ENCODE measurements at places on chromosomes 7 and 10.

DNA sequence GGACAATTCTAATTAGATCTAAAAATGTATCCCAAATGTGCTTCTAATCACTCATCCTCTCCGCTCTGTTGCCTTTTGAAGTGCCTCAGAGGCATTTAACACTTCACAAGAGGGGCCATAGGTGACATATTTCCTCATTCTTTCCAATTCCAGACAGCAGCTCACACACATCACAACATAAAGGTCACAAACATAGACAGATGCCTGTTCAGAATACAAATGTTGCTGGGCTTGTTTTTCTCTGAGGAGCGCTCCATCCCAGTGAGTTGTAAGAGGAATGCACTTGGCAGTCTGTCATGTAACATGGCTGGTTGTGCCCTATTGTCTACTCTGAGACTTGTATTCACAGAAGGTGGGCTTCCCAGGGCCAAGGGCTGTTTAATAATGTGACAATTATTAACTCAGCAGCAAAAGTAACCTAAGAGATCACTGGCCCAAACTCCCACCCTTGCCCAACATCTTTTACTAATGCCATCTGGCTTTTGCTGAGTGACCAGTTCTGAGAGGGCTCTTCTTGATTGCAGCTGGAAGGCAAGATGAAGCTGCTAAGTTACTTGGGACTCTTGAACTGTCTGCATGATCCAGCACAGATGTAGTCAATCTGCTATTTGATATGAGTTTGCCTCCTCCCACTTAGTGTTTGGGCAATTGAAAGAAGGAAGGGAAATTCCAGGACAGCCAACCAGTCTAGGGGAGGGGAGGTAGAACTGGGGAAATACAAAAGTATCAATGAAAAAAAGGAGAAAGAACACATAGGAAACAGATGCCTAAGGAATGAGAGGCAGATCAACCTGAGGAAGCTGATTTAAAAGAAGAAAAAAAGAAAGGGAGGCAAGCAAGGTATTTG, 13.6 kb downstream of the PON2 start:
- DNase-seq = no peak

GRCh38 chr7:42698600-42699374, 213.1 kb downstream of the C7orf25 start:
- no peak for DNase-seq

DNA sequence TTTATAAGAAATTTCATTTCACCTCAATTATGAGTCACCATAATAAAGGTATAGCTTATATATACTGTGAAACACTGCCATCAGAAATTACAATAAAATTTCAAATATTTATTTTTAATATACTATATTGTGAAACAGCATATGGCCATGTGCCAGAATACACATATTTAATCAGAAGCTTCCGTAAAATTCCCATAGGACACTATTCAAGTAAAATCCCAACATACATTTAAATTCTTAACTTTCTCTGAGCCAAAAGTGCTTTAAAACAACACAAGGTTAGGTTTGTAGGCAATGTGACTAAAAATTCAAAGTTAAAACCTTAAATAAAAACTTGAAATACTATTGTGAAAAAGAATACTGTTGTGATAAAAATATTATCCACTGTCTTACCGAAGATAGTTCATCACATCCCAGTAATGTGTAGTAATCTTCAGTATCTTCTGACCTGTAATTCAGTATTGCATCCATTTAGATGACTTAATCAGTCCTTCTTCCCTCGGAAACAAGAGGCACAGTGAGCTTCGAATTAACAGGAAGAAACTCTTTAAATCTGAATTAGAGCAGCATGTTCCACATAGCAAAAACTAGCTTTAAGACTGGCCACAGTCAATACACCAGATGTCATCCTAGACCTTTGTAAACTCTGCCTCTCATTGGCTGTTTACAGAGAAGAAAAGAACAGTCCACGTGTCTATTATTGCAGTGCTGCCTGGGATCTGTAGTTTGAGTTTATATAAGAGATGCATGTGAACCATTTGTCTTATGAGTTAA, at the start of gene DNAJC12:
Gene DNAJC12 (minus strand): TSS at position 648 of the 774 bp plus-strand sequence. CDS start 177 bp downstream, at position 471.
- DNase-seq = no peak

DNA sequence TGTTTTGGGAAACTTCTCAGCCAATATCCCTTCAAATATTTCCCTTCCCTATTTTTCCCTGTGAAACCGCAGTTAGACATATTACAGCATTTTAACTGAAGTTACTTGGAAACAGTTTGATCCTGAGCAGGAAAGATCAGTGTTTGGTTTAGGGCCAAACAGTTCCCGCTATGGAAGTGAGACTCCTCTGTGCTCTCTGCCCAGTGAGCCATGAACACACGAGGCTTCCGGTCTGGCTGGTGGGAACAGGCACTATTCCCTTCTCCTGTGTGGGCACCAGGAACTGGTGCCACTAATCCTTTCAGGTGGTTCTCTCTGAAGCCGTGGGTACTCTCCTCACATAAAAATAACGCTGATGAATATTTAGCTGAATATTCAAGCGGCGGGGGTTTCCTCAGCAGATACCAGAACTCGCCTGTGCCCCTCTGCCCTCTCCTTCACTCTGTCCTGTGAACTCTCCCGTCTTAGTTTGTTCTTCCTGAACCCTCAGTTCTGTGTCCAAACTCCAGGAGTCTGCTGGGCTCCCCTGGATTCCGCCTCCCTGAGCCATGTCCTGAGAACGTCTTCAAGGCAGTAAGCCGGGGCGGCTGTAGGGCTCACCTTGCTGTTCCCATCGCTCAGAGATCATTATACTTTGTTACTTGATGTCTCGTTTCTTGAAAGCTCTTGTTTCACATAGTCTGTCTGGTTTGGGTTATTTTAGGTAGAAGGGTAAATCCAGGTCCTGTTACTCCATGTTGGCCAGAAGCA, 25.7 kb downstream of the FOXL3 start:
- no peak for DNase-seq

- DNase-seq = no peak
Observed at GRCh38 chr7:105257338-105257737, 131.4 kb downstream of the SRPK2 start.

- no peak for DNase-seq
Observed at GRCh38 chr7:91005841-91006240, 258.4 kb upstream of the FZD1 start.

DNA sequence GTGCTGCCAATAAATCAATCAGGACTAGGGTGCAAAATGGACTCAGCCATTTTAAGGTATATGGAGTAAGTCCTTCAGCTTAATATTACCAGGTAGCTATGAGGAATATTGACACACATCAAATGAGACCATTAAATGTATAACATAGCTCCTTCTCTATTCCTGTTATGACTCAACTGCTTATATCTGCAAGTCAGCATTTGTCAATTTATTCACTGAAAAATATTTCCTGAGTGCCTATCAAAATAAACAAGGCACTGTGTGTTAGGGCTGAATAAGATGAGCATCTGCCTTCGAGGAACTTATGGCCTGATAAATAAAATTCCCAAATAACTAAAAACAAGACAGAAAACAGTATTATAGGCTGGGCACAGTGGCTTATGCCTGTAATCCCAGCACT, 113.8 kb downstream of the CDK6 start:
- no peak for DNase-seq

GRCh38 chr10:4370376-4370775, 455.6 kb upstream of the AKR1E2 start:
- DNase-seq = no peak

- no peak for DNase-seq
Observed at GRCh38 chr10:97184971-97185325, 811 bp downstream of the SLIT1 start.

- DNase-seq = no peak
Observed at GRCh38 chr10:18056583-18056982, 83.6 kb upstream of the CACNB2 start.

DNA sequence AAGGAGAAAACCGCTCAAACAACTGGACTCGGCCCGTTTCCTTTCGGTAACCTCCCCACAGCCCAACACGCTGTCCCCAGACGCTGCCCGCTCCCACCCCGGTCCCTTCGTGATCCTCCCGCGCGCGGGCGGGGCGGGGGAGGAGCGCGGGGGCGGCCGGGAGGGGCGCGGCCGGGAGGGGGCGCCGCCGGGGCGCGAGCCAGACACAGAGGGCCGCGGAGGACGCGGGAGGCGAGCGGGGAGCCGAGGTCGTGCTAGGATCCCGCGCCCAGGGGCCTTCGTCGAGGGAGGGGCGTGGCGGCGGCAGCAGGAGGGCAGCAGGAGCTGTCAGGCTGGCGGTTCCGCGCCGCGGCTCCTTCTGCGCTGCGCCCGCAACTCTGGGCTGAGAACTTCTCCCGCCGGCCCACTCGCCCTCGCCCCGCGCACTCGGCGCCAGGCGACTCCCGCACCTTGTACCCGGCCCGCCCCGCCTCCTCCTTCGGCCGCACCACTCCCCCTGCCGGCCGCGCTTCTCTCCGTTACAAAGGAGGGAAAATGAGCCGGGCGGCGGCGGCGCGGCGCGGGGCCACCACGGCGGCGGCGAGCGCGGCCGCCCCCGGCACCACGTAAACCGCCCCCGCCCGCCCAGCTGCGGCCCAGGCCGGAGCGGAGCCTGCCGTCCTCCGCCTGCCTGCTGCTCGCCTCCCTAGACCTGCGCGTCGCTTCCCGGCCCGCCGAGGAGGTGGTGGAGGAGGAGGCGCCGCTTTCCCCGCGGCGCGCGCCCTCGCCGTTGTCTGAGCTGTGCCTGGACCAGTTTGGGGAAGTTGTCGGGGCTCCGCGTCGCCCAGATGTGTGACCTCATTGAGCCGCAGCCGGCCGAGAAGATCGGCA, at the start of gene CDK14:
Gene CDK14 (plus strand): TSS at position 521 of the 870 bp plus-strand sequence. CDS start 307 bp downstream, at position 828.
- no peak for DNase-seq

GRCh38 chr10:89115876-89116627, 91.1 kb downstream of the CH25H start:
- DNase-seq = no peak

GRCh38 chr10:86688398-86688921, 20.1 kb downstream of the LDB3 start:
- peak; percentile 45 for DNase-seq

DNA sequence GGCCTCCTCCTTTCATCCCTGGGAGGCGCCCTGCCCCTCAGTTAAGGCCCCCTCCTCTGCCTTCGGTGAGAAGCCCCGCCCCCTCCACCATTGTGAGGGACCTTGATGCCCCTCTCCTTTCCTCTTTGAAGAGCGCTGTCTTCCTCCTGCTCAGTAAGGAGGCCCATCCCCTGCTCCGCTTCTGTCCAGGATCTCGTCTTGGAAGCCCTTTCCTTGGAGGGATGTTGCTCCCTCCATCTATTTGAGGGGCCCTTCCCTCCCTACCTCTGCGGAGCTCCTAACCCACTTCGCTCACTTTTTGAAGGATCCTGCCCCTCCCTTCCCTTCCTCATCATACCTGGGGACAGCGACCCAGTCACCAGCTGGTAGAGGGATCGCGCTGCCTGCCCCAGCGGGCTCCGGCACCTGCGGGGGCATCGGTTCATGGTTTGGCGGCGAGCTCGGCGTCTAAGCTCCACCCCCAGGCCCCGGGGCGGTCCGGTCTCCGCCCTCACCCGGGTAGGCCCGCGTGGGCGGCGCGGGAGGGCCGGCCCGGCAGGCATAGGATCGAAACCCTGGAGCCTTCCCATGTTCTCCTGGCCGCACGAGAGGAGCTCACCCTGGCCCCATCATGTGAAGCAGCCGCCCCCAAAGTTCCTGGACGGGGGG, 4.1 kb downstream of the KCNIP2 start:
- peak; percentile 36 for DNase-seq

DNA sequence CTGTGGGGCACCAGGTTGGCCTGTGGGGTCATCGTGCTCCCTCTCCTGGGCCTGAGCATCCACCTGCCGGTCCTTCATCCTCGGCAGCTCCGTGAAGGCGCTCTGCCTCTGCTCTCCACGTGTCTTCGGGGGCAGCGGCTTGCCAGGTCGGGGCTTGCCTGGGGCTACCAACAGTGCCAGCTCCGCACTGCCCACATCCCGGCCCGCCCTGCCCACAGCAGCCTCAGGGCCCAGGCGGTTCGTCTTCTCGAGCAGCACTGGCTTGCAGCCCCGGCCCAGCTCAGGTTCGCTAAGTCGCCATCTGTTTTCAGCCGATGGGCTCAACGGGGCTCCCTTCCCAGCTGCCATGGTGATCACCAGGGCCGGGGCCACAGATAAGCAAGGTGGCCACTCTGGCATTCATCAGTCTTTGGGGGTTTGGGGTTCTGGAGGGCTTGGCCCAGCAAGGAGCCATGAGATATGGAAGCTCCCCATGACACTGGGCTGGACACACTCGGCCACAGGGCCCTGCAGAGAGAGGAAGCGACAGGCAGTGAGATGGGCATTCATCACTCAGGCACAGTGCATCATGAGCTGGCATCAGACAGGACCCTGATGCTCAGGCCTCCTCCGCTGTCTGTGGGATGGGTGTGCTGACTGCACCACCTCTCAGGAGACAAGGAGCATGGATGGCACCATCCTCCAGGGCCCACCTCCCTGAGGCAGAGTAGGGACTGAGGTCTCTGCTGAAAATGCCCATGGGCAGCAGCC, 15.5 kb downstream of the ZNF488 start:
- no peak for DNase-seq

DNA sequence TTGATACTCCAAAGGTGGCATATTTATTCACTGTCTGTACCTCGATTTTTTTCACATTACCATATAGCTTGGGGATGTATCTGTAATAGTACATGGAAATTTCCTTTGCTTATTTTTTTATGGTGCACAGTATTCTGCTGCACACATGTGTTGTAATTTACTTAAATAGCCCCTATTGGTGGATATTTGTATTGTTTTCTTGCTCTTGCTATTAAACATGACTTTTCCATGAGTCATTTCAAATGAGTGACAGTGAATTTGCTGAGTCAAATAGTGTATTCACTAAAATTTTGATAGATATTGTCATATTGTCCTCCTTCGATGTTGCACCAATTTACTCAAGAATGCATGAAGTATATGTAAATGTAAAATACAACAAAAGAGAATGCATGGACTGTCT, 122.7 kb upstream of the STEAP4 start:
- DNase-seq = no peak

DNA sequence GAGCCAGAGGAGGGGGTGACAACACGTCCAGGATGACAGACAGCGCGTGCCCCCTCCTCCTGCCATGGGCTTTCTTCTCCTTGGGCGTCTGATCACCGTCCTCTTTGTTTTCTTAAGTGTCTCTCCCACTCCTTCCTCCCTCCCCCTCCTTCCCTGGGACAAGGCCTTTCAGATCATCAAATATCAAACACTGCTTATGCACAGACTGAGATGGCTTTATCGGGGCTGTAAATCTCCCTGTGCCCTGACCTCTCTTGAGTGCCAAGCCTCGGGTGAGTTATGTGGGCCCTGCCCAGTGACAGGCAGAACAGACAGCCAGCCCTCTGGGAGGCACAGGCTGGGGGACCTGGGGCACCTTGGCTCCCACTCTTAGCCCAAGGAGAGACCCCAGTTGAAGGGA, 116.4 kb downstream of the C10orf105 start:
- no peak for DNase-seq

GRCh38 chr7:141361960-141362359, 189.2 kb upstream of the AGK start:
- DNase-seq = no peak

GRCh38 chr10:124162136-124162535, 68.7 kb upstream of the CHST15 start:
- no peak for DNase-seq

DNA sequence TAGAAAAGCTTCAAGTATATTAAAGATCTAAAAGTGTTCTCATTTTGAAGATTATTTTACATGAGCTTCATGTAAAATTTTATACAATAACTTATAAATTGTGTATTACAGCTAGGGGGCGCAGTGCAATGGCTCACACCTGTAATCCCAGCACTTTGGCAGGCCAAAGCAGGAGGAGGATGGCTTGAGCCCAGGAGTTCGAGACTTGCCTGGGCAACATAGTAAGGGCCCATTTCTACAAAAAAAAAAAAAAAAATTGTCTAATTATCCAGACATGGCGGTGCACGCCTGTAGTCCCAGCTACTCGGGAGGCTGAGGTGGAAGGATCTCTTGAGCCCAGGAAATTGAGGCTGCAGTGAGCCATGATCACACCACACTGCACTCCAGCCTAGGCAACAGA, 16.6 kb downstream of the ACBD5 start:
- peak; percentile 20 for DNase-seq

GRCh38 chr7:68442931-68443631, 1155.2 kb upstream of the AUTS2 start:
- no peak for DNase-seq
